ENCODE measurements at places on chromosomes 3 and 15.

GRCh38 chr3:171704002-171704401 is 106.3 kb downstream of the PLD1 start:
- DNase-seq: peak; percentile 30

DNA sequence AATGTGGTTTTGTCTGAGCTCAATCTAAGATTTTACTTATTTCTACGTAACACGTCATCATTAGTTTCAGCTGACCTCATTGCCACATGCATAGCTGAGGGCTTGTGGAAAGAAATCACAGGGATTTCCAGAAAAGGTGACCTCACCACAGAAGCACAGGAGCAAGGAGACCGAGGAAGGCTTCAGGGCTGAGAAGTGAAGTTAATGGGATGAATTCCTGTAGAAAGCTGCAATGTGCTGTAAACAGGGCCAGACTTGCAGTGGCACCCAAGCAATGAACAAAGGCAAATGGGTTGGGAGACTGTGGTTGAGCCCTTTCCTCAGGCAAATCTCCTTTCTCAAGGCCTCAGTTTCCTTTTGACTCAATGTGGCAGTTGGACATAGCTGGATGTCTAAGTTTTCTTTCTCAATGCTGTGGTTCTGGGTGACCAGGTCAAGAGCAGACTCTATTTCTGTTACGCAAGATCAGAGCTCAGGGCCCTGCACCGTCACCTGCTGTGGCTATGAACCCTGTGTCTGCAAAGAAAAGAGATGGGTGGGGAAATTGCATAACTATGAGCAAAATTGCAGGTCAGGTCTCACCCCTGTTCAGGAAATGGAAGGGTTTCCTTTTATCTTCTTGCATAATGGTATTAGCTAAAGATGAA is 252.2 kb upstream of the TBL1XR1 start:
- no peak for DNase-seq

DNA sequence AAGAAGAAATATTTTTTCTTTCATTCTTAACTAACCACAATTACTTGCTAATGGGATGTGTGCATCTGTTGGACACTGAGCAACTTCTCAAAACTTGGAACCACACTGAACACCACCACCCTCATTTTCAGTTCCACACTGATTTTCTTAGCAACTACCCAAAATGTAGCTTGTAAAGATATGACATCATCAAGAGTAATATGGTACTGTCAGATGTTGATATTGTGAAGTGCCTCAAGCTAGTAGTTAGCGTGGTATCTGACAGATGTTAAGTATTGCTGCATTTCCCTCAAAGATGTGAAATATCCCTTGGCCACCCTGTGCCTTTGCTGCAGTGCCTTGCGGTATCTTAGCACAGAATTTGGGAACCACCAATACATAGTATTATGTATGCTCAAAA is 9.3 kb downstream of the RFTN1 start:
- no peak for DNase-seq

GRCh38 chr15:67117370-67117769 is 52.0 kb downstream of the SMAD3 start:
- no peak for DNase-seq

DNA sequence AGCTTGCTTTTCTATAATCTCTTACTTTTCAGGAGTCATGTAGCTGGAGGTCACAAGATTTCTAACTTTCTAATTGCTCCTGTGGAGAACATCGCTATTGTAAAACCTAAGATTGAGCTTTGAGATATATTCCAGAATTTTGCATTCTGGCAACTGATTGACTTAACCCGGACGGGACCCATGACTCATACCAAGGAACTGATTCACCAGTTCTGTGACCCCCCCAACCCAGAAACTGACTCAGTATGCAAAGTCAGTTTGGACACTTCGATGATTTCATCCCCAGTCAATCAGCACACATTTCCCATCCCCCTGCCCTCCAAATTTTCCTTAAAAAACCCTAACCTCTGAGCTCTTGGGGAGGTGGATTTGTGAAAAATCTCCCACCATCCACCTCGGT is 396.5 kb upstream of the GBE1 start:
- no peak for DNase-seq

DNA sequence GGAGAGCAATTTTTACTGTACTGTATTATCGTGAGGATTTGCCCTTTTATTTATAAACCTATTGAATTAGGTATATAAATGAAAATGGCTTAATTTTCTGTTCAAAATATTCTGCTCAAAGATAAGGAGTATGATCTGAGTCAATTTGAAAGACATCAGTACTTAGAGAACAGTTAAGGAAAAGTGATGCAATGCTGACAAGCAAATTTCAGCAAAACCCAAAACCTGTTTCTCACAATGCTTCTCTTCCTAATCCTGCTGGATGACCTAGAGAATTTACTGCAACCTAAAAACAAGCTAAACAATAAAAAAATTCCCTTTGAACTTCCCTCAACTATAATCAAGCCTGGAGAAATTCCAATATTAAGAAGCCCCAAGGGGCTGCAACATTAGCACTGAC is 82.7 kb downstream of the RFX7 start:
- no peak for DNase-seq

GRCh38 chr3:24943961-24944360 is 449.3 kb upstream of the THRB start:
- DNase-seq: no peak

DNA sequence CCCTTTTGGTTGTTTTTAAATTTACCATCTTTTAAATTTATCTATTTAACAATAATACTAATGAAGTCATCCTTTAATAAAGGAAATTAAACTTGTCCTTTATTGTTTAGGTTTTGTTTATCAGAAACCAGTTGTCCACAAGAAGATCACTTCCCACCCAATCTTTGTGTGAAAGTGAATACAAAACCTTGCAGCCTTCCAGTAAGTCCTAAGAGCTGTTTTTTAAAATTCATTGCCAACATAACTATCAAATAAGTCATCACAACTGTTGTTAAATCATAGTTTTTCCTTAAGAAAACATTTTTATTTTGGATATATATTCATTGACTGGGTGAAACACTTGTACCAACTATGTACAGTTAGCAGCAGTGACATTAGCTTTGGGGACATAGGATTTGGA is 59.4 kb downstream of the CALML4 start:
- DNase-seq: no peak

DNA sequence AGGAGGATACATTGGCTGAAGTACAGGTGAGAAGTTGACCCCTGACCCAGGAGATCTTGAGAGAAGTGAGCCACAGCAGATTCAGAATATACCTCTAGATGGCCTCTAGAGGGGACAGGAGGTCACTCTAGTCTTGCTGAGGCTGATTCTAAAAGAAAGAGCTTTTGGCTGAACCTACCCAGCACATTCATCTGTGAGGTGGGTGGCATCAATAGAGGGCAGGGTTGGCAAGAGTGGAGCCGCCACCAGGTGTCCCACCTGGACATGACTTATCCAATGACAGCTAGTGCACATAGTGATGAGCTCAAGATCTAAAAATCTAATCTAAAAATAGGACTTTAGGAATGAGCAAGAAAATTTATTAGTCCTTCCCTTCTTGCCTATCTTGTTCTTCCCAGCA is 51.6 kb downstream of the CYP19A1 start:
- no peak for DNase-seq

GRCh38 chr15:63421433-63421832 is 39.8 kb upstream of the CA12 start:
- DNase-seq: no peak

DNA sequence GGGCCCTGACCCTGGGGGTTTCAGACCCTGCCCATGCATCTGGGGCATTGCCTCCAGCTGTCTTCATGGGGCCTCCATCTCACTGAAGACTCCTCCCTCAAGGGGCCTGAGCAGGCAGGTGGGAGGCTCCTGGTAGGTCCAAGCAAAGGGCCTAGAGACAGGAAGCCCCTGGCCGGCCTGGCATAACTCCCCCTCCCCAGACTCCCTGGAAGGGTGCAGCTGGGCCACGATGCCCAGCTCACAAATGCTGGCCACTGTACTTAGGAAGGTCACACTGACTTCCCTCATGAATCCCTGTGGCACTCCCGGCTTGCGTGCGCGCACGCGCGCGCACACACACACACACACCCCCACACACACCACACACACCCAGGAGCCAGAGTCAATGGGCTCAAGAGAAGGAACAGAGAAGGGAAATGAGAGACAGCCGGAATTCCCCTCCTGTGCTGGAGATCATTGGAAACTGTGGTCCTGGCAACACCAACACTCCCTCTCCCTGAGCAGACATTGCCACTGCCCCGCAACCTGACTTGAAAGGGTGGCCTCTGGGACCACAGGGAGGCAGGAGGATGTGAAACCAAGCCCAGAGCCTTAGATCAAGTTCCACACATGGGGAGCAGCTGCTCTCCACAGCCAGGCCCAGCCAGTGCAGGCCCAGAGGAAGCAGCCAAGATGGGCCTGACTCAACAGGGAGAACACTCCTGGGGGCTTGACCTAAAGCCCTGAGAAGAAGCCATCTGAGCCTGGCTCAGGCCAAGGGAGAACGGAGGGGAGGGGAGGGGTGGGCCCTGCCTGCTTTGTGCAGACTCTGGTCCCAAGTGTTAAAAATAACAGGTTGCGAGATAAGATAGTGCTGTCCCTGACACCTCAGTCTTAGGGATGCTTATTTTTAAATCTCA is 69.7 kb downstream of the SCN5A start:
- no peak for DNase-seq

GRCh38 chr15:98865397-98866339 is 141.9 kb downstream of the PGPEP1L start:
- DNase-seq: no peak

- DNase-seq: no peak
Measured at GRCh38 chr15:54250326-54250725, 272.1 kb downstream of the UNC13C start.

- no peak for DNase-seq
Measured at GRCh38 chr3:172287937-172288477, 160.2 kb downstream of the GHSR start.

DNA sequence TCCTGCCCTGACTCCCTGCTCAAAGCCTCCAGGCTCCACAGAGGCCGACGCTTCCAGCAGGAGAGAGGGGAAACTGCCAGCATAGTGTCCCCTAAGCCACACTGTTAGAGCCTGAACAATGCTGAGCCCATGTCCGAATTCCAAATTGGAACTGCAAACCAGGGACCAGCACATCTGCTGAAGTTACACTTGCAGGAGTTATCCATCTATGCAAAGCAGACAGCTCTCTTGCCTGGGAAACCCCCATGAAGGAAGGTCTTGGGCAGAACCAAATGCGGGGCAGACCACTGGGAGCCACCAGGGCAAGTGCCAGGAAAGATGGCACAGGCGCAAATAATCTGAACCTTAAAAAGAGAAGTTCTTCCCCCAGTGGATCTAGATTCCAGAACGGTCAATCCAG is 625 bp downstream of the LRRC15 start:
- DNase-seq: no peak
